ENCODE measurements at places on chromosomes 7 and 10. TPM values are rescaled to one million over a fixed set of nuclear protein-coding genes. Genes with fewer than 3 reads are reported as not detected.

HYCC1 gene
- 170 TPM for total RNA-seq

ELAPOR2 gene
- 16.2 TPM for total RNA-seq

PSD gene
- 3.7 TPM for total RNA-seq

CHAT gene
- not detected for total RNA-seq

All from smooth muscle cell of the pulmonary artery (primary cell).